ENCODE measurements at places on chromosomes 6 and 20.

GRCh38 chr6:156720691-156721685 is 56.2 kb upstream of the ARID1B start:
- DNase-seq: no peak

DNA sequence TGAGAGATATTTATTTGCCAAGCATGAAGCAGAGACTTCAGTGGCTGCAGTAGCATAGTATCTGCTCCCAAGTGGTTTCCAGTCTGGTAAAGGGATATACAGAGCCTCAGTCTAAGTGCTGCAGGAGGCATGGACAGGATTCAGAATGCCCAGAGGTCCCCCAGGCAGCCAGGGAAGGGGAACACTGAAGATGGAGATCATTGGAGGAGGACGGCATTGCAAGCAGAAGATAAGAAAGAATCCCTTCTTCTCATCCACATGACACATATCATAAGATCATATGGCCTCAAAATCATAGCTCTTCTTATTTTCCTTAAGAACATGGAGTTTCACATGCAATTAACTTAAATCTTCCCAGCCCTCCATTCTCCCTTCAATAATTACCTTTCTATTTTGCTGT is 136.1 kb downstream of the KCNQ5 start:
- DNase-seq: no peak

DNA sequence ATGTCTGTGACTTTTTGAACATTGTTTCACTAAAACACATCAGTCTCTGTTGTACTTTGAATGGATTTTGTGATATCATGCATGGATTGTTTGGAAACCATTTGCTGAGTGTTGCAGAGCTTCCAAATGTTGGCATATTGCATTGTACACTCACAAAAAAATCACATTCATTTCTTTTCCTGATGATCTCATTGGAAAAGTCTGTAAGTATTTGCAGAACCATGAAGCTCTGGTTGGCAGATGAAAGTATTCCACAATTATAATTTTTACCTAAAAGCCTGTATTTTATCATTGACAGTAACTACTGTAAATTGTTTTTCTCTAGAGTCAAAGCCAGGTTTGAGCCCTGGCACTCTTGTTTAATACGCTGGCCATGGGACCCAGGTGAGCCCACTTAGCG is 42.1 kb downstream of the VAPB start:
- no peak for DNase-seq

GRCh38 chr20:50737352-50737751 is 6.0 kb downstream of the PARD6B start:
- no peak for DNase-seq

- DNase-seq: no peak
Measured at GRCh38 chr6:145756170-145756662, 20.9 kb upstream of the EPM2A start.

- DNase-seq: no peak
Measured at GRCh38 chr6:35007016-35007415, 118.0 kb downstream of the ANKS1A start.

DNA sequence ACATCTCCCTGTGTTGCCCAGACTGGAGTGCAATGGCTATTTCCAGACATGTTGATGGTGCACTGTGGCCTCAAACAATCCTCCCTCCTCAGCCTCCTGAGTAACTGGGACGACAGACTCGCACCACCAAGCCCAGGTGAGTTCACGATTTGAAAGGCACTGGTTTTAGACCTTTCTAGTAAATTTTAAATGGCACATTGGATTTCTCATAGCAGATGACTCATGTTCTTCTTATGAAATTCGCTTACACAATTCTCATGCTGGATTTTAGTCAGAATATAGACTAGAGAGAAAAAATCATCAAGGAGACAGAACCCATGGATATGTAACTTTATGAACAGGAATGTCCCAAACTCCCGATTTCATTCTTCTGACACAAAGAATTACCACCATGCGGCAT is 18.1 kb upstream of the PXDC1 start:
- no peak for DNase-seq
